ENCODE measurements at places on chromosomes 2 and 18.

DNA sequence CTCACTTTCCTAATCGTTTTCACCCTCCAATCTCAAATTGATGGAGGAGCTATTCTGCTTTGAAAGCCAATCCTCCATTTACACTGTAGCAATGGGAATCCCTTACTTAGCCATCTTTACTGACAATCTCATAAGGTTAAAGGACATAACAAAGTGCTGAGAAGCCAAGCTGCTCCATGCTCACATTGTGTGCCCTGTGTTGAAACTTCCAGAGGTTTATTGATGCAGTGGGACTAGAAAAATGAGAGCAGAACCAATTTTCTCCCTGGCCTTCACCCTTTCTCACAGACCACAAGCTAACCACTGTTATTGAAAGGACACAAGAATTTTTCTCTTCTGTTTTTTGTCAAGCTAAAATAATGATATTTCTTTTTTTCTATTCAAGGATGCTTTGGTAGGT is 63.8 kb downstream of the CSRNP3 start:
- H3K27ac ChIP-seq = no peak overlapping the region

DNA sequence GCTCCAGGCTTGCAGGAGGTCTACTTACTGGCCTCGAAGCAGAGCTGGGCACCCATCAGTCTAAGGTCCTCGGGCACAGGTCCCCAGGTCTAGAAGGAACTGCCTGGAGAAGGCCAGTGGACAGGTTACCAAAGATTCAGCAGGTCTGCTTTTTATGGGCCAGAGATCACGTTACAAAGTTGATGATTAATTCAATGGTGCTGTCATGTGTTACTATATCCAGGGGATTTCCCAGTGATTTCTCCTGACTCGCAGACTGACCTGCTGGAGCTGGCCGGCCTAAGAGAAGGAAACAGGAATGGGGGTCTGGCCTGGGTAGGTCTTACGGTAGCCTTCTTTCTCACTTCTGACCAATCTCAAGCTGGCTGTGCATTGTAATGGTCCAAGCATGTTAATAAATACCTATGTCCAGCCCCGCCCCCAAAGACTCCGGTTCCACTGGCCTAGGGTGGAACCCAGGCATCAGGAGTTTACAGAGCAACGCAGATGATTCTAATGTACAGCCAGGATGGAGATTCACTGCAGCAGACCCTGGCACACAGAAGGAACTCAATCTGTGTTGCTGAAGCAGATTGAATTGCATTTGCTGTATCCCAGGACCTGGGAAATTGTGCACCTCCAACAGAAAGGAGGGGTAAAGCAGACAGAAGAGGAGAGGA is at the start of gene NEURL3:
NEURL3 (minus strand) TSS at position 127 of the 659 bp plus-strand sequence; CDS start at position 56, 71 bp downstream.
- H3K4me1 ChIP-seq = peaks cover 13% of the 10 kb centered on the region
- no peak within 1 kb of the TSS for H3K27ac ChIP-seq
- H3K27me3 ChIP-seq = peaks cover 5% of the 10 kb centered on the region

DNA sequence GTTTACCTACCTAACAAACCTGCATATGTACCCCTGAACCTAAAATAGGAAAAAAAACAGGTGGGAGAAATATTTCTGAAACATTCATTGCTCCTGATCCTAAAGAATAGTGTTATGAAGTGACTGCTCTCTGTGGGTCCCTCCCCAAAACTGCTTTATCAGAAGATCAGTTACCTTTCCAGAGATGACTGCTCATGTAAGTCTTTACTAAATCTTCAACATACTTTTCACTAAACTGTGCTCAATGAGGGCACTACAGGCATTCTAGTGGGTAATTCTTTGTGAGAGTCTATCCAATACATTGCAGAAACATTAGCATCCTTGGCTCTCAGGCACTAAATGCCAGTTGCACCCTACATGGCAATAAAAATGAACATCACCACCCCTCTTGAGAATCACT is 189.3 kb upstream of the STK17B start:
- H3K4me3 ChIP-seq = no peak overlapping the region
- no peaks in the 10 kb centered on the region for H3K4me1 ChIP-seq
- DNase-seq = no peak
- H3K27ac ChIP-seq = no peak overlapping the region

GRCh38 chr2:202494300-202495229 is 118.4 kb downstream of the BMPR2 start:
- H3K27me3 ChIP-seq = no peaks in the 10 kb centered on the region
- H3K36me3 ChIP-seq = peaks cover 4% of the 10 kb centered on the region
- DNase-seq = no peak
- no peak overlapping the region for H3K4me3 ChIP-seq
- H3K27ac ChIP-seq = no peak overlapping the region
- no peaks in the 10 kb centered on the region for H3K4me1 ChIP-seq

DNA sequence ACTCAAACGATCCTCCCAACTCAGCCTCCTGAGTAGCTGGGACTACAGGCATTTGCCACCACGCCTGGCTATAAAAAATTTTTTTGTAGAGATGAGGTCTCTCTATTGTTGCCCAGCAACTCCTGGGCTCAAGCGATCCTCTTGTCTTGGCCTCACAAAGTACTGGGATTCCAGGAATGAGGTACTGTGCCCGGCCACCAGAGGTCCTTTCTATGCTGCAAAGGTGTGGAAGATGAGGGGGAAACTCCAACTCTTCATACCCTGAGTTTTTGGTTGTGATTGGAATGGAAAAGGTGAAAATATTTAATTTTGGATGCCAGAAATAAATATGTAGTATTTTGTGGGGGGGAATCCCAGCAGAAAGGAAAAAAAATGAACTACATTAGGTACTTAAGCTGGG is 36.0 kb downstream of the MRPL33 start:
- no peaks in the 10 kb centered on the region for H3K27me3 ChIP-seq
- no peak for DNase-seq
- H3K4me1 ChIP-seq = no peaks in the 10 kb centered on the region
- no peak overlapping the region for H3K4me3 ChIP-seq
- no peak overlapping the region for H3K27ac ChIP-seq

GRCh38 chr2:69119104-69119894 is 106.3 kb downstream of the ANTXR1 start:
- no peak overlapping the region for H3K27ac ChIP-seq
- no peaks in the 10 kb centered on the region for H3K36me3 ChIP-seq
- no peak for DNase-seq

GRCh38 chr2:101153077-101153707 is 2.0 kb upstream of the TBC1D8 start:
- H3K27ac ChIP-seq = no peak overlapping the region
- H3K36me3 ChIP-seq = no peaks in the 10 kb centered on the region
- peaks cover 28% of the 10 kb centered on the region for H3K4me1 ChIP-seq
- H3K27me3 ChIP-seq = peaks cover 6% of the 10 kb centered on the region

GRCh38 chr18:42929181-42929580 is 186.3 kb downstream of the RIT2 start:
- no peak overlapping the region for H3K27ac ChIP-seq
- no peak overlapping the region for H3K4me3 ChIP-seq
- DNase-seq = no peak
- no peaks in the 10 kb centered on the region for H3K4me1 ChIP-seq
- no peaks in the 10 kb centered on the region for H3K36me3 ChIP-seq
- H3K27me3 ChIP-seq = no peaks in the 10 kb centered on the region
